ENCODE measurements at places on chromosomes 7 and 10.

DNA sequence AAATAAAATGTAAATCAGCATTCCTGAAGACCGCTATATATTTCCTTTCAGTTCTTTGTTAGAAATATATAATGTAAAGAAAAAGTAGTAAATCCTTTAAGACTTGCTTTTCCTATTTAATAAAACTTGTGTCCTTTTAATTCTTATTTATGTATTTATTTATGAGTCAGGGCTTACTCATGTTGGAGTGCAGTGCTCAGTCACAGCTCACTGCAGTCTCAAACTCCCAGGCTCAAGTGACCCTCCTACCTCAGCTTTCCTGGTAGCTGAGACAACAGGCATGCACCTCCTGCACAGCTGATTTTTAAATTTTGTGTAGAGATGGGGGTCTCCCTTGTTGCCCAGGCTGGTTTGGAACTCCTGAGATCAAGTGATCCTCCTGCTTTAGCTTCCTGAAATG, 724.5 kb downstream of the ANKRD7 start:
- DNase-seq: no peak

DNA sequence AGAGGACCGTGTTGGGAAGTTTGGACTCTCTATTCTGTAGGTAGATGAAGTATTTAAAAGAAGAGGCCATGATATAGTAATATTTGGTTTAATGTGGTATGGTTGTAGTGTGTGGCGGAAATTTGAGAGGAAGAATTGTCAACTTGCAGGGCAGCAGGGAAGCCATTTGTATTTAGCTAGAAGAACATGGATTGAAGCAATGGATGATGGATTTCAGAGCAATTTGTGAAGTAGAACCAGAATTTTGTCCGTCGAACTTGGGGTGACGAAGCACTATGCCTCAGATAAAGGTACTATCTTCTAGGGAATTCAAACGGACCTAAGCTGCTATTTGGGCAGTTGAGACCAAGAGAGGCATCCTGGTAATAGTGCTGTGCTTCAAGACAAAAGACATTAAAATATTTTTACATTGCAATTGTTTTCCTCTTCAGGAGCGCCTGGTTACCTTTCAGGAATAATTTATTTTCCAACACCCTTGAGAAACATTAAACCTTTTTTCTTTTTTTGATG, 615 bp upstream of the WBP1L start:
- DNase-seq: no peak

DNA sequence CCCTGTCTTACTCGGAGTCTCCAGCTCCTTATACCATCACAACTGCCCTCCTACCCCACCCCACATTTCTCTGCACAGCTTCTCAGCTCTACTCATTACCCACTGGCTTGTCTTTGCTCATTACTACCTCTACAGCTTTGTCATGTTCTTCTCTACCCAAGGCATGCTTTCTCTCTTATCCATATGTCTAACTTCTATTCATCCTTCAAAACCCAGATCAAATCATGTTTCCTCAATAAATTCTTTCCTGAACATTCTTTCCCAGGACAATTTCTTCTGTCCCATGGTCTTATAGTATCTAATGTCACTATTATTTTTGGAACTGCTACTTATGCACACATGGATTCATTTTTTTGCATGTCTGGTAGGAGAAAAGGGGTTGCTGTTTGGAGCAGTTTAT, 231.4 kb downstream of the PTEN start:
- no peak for DNase-seq

GRCh38 chr10:19817231-19817933, 1.1 kb downstream of the PLXDC2 start:
- DNase-seq: no peak

DNA sequence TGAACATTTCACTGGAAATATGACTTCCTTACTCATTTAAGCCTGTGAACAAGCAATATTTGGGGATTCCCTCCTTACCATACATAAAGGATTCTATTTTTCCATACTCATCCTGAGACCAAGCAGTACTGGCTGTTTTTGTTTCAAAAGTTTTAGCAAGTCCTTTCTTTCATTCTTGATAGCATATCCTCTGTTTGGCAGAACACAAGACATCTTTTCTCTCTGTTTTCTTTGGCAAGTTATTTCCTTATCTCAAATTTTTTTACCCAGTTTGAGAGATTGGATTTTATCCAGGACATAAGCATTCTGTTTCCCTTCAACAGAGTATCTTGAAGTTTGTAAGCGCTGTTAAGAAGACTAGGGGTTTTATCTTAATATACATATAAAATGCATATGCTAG, 3.0 kb upstream of the WASL start:
- DNase-seq: no peak

All from HFF-Myc (cell line).